ENCODE measurements at places on chromosomes 12 and 14.
A peak's percentile ranks its signal among the peaks of the same experiment; 100 is the strongest.

DNA sequence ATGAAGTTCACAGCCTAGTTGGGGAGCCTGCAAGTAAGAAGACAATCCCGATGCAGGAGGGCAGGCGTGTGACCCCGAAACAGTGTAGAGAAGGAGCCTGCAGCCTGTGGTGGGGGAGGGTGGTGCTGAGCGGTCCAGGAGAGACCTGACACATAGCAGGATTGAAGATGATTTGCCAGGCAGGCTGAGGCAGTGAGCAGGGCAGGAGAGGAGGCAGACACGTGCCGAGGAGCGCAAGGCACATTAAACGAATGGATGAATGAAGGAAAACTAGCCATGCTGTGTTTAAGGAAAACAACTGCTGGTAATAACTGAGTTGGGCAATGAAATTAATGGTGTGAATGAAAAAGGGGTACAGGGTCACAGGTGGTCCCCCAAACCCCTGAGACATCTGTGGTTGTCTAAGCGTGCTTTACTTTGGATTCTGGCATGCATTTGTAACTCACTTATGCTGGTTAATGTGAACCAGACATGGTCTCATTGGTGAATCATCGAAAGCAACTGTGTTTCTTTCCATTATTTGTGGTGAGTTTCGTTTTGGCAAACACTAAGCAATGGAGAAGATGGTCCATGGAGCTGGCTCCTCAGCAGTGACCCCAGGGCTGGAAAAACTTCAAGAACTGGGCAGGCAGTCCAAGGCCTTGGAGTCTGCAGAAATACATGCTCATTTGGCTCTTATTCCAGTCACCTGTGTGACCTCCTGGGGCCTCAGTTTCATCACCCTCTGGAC is 96.9 kb upstream of the EVL start:
- DNase-seq: no peak

DNA sequence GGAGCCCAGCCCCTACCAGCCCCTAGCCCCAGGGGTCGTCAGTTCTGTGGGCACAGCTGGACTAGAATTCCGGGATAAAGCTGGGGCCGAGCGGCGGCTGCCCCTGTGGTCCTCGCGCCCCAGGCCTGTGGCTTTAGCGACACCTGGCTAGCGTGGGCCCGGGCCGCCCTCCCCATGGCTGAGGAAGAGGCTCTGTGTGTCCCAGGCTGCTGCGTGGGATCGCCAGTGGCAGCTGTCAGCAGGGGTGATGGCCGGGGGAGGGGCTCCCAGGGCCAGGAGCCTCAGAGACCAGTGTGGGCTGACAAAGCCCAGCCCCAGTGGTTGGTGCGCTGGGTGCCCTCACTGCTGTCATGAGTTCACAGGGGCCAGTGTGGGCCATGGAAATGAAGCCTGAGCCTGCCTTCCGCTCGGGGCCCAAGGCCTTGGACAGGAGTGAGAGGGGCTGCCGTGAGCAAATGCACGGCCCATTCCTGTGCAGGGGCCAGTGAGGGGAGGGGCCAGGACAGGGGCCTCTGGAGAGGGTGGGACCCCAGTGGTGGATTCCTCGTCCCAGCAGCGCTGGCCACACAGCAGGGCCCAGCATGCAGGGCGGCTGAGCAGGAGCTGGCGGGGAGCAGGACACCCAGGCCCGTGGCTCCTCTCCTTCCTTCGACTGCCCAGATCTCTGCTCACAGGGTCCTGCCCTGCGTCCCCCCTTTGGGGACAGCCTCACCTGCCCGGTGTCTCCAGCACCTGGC is 11.4 kb downstream of the FBRSL1 start:
- DNase-seq: peak; percentile 43

- DNase-seq: no peak
Observed at GRCh38 chr14:41349289-41349910, 257.3 kb upstream of the LRFN5 start.

DNA sequence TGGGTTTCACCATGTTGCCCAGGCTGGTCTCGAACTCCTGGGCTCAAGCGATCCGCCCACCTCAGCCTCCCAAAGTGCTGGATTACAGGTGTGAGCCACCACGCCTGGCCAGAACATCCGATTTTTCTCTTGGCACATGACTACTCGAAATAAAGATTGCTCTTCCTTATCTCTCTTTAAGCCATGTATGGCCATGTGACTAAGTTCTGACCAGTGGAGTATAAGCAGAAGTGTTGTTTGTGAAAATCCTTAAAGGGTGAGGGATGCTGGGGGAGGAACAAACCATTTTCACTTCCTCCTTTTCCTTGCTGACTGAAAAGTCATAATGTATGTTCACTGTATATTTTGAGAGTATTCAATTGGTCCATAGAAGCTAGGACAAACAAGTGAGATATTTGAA is 50.7 kb upstream of the ATF7IP start:
- no peak for DNase-seq

DNA sequence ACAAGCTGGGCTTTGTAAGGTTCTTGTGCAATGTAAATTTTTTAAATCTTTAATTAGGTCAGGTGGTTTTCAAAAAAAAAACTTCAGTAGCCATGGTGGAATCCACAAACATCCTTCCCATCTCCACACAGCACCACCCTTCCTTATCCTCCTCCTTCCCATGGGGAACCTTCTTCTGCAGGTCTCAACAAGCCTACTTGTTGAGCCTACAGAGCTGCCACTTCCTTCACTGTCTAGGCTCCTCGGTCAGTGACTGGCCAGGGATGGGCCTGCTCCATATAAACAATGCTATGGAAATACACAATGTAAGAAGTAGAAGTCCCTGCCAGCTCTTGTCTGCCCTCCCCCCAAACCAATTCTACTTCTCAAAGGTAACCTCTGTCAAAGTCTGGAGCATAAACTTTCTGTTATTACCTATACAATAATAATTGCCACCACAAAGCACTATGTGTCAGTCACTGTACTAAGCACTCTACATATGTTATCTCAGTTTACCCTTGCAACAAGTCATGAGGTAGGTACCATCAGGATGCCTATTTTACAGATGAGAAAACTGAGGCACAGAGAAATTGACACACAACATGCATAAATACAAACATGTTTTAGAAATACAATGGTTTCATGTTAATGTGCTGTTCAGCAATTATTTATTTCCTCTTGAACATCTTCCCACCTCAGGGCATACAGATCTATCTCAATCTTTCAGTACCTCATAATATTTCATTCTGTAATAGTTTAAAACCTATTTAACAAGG is 17.4 kb downstream of the LIMA1 start:
- no peak for DNase-seq

- no peak for DNase-seq
Observed at GRCh38 chr12:96040305-96041133, 5.1 kb upstream of the LTA4H start.

- no peak for DNase-seq
Observed at GRCh38 chr14:96364962-96365361, 1.6 kb downstream of the GSKIP start.

Data from nephron progenitor cell (in vitro differentiated cells).